Right renal cortex interstitium (tissue), 3 donors: ENCODE measurements at places on chromosomes 6 and 20.
A peak's percentile ranks its signal among the peaks of the same experiment; 100 is the strongest.

GRCh38 chr6:13101409-13101808, 226.9 kb downstream of the TBC1D7 start:
- no peak for DNase-seq

GRCh38 chr20:16124491-16124890, 448.8 kb downstream of the KIF16B start:
- no peak for DNase-seq

GRCh38 chr20:52621401-52621800, 350.8 kb upstream of the TSHZ2 start:
- DNase-seq: no peak

- DNase-seq: no peak
Measured at GRCh38 chr20:52446421-52447224, 255.0 kb upstream of the ZFP64 start.

- no peak for DNase-seq
Measured at GRCh38 chr20:32040142-32040953, 11.7 kb upstream of the HCK start.

DNA sequence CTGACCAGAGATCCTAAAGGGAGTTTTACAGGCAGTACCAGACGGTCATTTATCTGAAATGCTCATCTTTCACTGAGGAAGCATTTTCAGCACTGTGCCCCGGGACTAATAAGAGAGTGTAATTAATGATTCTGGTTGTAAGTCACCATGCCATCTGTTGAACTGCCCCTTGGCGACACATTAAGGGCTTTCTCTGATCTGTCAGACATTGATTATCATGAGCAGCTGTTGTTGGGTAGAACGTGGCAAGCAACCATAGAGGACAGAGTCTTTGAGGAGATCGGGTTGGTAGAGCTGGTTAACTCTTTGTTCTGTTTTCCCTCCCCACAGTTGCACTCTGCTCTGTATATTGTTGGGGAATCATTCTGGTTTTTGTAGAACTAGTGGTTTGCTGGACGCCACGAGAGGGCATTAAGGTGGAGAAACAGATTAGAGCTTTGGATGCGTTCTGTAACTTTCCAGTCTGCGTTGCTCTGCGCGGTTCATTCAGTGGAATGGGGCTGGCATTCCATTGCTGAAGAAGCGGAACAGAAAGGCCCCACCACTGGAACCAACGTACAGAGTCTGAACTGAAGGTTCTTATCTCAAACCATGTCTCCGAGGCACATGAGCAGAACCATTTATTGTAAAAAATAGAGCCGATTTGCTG, 34.3 kb downstream of the RPRD1B start:
- no peak for DNase-seq

GRCh38 chr6:56025795-56026194, 150.4 kb upstream of the BMP5 start:
- peak; percentile 32 for DNase-seq

DNA sequence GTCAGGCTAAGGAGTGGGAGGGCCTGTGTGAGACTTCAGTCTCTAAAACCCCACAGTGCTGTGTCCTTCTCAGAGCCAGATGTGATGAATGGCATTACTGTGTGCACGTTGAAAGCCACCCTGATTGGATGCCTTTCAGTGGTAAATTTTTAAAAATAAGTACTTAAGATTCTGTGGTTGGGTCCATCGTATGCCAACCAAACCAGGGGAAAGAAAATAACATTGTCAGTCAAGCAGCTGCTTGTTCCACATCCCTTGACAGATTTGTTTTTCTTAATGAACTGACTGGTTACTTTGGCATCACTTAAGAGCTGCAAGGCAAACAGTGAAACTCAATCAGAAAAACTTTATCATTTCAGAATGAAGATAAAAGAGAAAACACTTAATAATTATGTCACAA, 334.0 kb upstream of the NT5E start:
- DNase-seq: no peak

GRCh38 chr20:25573288-25574251, 11.8 kb downstream of the NINL start:
- DNase-seq: no peak

- DNase-seq: no peak
Measured at GRCh38 chr6:2865694-2866151, 24.1 kb upstream of the SERPINB1 start.

DNA sequence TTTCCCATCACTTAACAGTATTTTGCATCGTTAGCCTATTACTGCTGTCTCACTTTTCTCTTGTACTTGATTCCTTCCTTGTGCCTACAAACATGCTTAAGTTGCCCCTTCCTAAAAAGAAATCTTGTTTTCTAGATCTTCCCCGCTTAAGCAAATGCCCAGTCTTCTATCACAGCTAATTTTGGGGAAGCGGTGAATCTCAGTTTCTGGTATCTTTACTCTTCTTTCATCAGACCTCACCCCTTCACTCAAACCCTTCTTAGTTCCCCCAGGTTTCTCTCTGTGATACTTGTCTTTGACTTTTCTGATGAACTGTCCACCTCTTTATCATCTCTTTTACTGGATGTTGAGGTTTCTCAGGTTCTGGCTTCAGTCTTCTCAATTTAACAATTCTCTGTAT, 14.2 kb downstream of the VAPB start:
- DNase-seq: no peak

DNA sequence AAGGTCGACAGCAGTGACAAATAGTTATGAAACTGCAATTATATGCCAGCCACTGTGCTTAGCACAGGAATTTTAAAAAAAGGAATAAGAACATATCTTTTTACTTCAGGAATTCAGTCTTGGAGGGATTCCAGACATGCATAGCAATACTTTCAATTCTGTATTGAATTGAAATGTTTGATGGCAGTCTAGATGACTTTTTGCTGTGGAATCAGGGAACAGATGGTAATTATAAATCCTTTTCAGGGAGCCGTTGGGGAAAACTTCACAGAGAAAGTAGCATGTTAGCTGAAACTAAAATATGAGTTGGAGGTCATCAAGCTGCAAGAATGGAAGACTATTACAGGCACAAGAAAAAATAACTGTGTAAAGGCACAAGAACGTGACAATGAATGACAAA, 74.8 kb downstream of the IMPG1 start:
- no peak for DNase-seq

DNA sequence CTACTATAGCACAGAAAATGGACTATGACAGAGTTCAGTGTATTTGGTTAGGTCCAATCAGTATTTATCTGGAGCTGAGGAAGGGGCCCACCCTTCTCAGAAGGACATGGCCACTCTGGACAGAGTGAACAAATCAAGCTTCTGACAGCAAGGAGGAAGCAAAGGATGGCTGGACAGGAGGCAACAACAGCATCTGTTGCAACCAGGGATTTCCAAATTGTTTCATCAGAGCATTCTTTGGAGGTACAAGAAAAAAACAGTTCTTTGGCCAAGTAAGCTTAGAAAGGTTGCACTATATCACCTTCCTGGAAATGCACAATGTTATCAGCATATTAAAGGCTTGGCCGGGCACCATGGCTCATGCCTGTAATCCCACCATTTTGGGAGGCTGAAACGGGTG, 118.7 kb upstream of the SLC22A16 start:
- no peak for DNase-seq
